ENCODE measurements at places on chromosomes 11 and 22.

- DNase-seq, result no peak
Measured at GRCh38 chr11:2163428-2163978, 2.5 kb upstream of the INS start.

DNA sequence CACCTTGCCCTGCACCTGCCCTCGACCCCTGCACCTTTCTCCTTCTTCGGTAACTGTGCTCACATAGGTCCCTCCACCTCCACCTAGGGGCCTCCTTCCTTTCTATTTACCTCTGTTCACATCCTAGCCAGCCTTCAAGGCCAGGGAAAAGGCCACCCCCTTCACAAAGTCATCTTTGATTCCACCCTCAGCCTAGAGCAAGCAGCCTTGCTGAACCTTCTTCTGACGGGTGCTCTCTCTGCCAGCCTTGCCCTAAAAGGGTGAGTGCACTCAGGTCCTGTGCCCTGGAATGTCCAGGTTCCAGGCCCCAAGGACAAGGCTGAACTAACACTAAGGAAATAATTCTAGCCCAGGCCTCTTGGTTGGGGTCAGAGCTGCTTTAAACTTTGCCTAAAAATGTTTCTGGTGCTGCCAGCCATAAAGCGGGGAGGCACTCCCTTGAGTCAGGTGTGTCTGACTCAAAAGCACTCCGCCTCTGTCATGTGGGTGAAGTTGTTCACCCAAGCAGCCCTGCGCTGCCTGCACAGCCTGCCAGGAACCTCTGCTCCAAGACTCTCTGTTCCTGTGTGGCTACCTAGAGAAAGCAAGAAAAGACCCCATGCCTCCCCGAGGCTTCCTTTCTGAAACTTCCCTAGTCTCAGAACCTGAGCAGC is 9.2 kb upstream of the FAM83F start:
- DNase-seq, result no peak

DNA sequence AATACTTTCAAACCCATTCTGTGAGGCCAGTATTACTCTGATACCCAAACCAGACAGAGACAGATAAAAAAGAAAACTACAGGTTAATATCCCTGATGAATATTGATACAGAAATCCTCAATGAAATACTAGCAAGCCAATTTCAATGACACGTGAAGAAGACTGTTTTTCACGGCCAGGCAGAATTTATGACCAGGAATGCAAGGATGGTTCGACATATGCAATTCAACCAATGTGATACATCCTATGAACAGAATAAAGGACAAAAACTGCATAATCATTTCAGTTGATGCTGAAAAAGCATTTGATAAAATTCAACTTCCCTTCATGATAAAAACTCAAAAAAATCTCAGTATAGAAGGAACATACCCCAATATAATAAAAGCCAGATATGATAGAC is 44.5 kb downstream of the SLC22A24 start:
- no peak for DNase-seq

DNA sequence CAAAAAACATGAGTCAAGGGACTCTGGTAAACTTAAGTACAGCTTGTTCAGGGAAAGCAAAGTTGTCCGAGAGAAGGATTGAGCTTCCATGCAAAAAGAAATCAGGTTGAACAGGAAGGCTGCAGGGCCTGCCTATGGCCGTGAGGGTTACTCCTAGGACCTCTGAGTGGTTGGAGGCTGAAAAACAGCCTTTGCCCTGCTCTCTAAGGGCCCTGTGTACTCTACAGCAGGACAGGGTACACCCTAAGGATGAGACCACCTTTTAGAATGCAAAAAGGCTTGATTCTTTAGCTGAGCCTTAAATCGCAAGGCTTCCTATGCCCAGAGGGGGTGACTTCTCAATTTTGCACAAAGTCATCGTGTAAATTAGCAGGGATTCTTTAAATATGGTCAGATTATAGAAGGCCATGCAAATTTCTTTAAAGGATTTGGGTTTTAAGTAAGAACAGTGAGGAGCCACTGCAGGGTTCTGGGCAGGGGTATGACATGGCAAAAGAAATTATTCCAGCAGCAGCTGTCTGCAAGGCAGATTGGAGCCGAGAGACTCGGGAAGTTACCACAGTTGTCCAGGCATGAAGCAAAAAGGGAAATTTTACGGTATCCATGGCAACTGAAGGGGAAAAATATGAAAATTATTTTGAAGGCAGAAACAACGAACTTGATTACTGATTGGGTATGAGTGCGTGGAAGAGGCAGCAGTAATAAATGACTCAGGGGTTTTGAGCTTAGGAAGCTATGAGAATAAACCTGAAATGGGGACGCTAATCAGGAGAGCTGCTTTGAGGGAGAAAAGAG is 91.8 kb downstream of the FAM76B start:
- DNase-seq, result no peak

DNA sequence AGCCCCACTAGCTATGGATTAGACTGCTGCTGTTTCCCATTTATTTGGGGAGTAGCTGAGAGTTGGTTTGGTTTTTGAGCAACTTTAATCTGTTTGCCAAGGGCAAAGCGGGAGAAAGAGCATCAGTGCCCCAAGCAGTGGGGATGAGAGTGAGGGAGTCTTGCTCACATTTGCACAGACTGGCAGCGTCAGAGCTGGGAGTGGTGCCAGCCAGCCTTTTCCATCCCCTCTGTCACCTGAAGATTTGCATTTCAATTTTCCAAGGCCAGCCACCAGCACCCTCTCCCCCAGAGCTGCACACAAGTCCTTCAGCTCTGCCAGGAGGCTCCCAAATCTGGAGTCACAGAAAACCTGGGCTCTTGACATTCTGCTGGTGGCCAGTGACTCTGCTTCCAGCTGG is 21.0 kb upstream of the UVRAG start:
- DNase-seq, result no peak

GRCh38 chr22:22802339-22802970 is 85.2 kb upstream of the IGLL5 start:
- no peak for DNase-seq

DNA sequence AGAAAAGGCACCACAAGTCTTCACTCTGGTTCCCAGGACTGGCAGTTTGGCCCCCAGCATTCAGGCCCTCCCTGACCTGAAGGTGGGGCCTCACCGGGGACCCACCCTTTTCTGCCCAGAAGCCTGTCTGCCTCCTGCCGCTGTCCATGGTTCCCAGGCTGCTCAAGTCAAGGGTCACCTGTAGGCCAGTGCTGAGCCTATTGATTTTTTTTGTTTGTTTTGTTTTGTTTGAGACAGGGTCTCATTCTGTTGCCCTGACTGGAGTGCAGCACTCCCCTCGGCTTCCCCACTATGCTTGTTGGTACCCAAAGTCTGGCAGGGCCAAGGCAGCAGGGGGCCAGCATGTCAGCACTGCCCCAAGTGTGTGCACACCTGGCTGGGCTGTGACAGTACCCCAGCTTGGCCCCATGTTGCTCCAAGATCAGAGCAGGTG is 11.0 kb upstream of the MED17 start:
- DNase-seq, result no peak

GRCh38 chr11:43833657-43834073 is 47.0 kb upstream of the ALKBH3 start:
- no peak for DNase-seq

GRCh38 chr11:69104856-69105395 is 50.8 kb upstream of the SMIM38 start:
- no peak for DNase-seq

DNA sequence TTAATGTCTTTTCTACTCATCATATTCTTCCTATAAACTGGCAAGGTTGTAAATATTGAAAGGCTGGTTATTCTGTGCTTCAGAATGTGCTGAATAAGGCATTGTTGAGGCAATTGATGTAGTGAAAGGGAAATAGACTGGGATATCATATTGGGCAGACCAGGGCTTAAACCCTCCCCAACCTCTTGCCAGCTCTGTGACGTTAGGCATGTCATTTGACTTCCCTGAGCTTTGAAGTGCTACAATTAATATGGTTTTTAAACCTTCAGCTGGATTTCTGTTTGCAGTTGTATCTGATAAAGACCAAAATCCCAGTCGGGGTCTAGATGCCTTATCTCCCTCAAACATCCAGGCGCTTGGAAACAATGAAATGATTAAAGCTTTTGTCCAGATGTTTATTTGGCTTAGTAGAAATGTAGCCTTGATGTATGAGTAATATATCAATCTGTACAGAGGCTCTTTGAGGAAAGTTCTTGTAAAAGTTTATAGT is 208.1 kb downstream of the DBX1 start:
- no peak for DNase-seq

GRCh38 chr11:126181939-126182730 is 29.3 kb downstream of the RPUSD4 start:
- DNase-seq, result no peak

DNA sequence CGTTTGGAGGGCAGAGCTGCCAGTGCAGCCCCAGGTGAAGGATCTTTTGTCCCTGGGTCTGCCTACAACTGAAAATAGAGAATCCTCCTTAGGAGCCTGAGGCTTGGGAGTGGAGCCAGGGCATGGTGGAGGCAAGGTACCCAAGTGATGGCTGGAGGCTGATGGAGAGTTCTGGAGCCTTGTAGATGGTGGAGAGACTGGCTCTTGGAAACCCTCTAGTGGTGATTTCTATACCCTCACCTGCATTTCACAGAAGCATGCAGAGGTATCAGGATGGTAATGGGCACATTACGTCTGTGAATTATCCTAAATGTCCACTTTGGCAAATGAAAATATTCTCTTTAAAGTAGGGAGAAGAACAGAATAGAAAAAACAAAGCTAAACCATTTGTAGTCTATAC is 44.4 kb downstream of the INSC start:
- DNase-seq, result peak; percentile 39

GRCh38 chr22:47627556-47628253 is 865.3 kb downstream of the TBC1D22A start:
- no peak for DNase-seq

DNA sequence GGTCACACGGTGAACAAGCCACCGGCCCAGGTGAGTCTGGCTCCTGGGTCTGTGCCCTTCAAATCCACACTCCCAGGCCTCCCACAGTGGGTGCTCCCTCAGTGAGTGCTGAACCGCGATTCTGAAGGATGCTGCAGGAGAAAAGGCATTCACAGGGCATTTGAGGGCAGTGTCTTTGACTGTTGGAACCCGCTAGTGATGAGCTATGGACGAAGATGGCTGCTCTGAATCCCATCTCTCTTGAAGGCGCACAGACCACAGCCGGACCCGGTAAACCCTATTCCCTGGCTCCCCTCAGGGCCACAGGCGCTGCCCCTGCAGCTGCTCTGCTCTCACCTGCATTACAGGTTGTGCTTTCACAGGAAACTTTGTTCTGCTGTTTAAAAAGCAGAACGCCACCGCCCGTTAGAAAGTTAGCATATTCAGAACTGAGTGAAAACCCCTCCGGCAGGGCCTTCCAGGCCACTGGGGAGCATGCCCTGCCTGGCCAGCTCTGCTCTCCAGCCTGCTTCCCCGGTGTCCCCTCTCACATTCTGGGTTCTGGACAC is 3.2 kb downstream of the LRRC32 start:
- DNase-seq, result no peak

DNA sequence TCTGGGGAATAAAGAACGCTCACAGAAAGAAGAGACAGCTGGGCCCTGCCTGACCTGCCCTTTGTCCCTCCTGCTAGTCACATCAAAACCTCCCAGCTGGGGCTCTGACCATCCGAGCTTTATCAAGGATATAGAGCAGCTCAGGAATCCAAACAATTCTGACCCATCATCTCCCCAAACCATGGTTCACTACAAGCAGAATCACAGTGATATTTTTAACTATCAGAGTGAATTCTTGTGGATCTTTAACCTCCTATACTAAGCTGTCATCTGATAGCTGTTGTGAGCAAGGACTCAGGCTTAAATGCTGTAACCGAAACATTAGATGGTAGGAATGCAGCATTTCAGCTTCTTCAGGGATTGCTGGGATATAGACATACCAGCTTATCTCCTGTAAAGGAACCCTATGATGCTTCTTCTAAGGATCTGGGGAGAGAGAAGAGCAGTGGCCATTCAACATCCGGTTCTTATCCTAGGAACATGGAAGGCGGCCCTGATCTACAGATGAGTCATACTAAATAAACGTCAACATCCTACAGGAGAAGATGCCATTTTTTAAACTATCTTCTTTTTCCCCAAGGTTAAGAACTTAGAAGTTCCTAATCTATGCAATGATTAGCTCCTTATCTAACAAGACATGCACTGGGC is 84.7 kb upstream of the AKIP1 start:
- no peak for DNase-seq

DNA sequence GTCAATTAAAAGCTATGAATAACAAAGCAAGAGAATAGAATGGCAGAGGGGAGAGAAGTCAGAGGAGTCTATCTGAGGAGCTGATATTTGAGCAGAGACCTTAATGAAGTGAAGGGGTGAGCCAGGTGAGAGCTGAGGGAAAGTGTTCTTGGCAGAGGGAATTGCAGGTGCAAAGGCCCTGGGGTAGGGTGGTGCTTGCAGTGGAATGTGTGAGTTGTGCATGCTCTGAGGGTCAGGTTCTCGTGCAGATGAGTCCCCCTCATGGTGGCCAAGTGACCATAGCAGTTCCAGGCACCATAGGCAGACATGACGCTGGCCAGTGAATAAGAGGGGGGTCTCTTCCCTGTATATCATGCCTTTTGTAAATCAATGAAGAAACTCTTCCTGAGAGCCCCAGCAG is 58.9 kb upstream of the ALX4 start:
- no peak for DNase-seq

DNA sequence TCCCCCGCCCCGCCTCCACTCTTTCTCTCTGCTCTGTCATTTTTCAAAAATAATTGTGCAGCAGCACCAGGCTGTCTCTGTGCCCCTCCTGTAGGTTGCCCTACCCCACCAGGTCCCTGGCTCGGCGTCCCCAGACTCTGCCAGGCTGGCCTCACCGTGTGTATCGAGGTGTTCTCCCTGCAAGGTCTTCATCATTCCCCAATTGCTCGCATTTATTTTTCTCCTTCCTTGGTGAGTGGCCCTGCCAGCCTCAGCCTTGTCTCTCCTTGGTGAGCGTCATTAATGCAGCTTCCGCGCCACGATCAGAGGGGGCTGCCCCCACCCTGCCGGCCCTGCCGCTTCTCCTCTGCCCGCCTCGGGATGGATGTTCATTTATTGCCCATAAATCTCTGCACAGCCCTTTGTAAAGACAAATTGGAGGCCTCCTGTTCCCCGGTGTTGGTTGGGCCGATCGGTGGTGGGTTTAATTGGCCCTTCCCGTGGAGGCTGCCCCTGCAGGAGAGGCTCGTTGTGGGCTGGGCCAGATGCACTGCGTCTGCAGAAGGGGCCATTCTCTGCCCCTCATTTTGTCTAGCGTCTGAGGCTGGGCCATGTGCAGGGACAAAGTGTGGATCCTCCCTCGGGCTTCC is 33.2 kb downstream of the RTN4R start:
- no peak for DNase-seq
